ENCODE measurements at places on chromosomes 7 and 10. TPM values are rescaled to one million over a fixed set of nuclear protein-coding genes. Genes with fewer than 3 reads are reported as not detected.

The SLC18A3 gene
- total RNA-seq: not detected

The SPDYE9 gene
- total RNA-seq: not detected

The CPA4 gene
- total RNA-seq: 3.1 TPM

The LIPF gene
- total RNA-seq: not detected

The COL28A1 gene
- total RNA-seq: not detected

The VWDE gene
- 0.13 TPM for total RNA-seq

The TMEM176B gene
- not detected for total RNA-seq

The IKZF1 gene
- not detected for total RNA-seq
